Lower lobe of right lung (tissue), 2 donors: ENCODE measurements at places on chromosomes 4 and X.

- no peak for DNase-seq
Measured at GRCh38 chr4:46250997-46251396, 127.1 kb upstream of the GABRG1 start.

DNA sequence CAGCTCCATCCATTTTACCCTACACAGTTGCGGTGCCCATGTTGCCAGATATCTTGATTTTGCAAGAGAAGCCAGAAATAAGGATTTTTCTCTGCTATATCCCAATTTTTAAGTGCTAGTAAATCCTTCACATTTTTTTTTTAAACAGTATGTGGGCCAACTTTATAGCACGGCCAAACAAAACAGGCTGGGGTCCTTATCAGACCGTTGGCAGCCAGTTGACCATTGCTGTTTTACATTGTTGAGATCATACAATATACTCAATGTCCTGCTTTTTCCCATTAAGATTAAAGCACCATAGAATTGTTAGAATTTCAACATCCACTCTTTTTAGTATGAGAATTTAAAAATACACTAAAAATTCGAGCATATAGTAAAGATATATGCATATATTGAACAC, 150.9 kb downstream of the SPCS3 start:
- DNase-seq = no peak

DNA sequence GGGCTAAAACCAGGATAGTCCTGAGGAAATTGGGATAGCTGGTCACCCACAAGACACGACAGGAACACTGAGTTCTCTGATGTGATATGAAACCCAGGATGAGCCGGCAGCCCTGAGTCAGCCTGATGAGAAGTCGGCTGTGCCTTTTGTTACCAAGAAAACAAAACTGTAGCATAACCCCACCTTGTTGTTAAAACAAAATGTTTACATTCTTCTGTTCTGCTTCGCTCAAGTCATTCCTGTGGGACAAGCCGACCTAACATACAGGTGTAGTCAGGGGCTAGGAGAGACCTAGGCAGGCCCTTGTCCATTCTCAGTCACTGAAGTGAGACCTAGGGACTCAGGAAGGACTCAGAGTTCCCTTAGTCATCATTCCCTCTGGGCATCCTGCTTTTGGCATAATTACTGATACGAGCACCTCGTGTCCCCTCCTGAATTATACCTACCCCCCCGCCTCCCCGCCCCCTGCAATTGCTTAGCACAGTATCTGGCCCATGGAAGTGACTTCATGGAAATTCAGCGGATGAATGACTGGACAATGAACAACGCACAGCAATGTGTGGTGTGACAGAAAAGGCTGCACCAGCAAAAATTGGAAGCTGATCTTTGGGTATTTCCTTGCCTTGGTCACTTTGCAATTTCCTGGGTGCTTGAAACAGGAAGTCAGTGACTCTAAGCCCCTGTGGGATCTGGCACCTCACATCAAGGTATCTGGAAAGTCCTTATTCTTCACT, 31.9 kb upstream of the TLR2 start:
- no peak for DNase-seq

- DNase-seq = peak; percentile 50
Measured at GRCh38 chrX:13646154-13646549, 6.8 kb upstream of the TCEANC start.

DNA sequence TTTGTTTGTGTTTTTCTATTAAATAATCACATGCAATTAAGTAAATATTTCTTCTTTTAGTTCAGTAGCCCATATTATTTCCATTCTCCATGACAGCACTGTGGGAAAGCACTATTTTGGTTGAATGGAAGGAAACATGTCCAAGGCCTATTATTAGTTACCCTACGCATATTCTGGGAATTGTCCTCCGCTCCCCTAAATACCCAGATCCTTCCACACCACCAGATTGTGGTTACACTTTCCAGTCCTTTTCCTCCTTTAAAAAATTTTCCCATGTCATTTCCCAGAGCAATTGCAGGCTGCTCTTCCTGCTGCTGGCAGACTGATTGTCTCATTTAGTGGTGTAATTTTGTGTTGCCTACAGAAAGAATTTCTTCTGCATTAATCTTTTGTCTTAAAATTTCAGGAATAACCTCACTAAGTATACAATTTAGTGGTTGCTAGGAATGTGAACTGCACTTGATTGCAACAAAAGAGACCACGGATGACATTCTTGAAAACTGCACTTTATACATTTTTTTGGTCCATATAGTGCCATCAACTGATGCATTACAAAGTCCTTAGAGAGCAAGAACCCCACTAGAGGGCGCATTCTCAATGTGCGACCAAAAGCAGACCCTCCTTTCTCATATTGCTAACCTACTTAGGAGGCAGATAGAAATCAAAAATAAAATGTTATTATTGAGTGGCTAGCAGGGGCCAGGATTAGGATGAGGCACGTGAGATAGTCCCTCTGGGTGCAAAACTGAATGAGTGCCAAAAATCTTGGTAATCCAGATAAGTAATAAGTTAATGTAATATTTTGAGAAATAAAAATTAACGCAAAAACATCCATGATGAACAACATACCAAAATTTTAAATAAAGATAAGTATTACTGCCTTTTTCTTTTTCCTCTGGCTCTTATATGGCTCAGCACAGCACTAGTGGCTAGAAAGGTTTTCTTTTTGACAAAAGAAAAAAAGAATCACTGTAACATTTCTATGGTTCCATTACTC, 98.8 kb upstream of the IQCM start:
- no peak for DNase-seq

DNA sequence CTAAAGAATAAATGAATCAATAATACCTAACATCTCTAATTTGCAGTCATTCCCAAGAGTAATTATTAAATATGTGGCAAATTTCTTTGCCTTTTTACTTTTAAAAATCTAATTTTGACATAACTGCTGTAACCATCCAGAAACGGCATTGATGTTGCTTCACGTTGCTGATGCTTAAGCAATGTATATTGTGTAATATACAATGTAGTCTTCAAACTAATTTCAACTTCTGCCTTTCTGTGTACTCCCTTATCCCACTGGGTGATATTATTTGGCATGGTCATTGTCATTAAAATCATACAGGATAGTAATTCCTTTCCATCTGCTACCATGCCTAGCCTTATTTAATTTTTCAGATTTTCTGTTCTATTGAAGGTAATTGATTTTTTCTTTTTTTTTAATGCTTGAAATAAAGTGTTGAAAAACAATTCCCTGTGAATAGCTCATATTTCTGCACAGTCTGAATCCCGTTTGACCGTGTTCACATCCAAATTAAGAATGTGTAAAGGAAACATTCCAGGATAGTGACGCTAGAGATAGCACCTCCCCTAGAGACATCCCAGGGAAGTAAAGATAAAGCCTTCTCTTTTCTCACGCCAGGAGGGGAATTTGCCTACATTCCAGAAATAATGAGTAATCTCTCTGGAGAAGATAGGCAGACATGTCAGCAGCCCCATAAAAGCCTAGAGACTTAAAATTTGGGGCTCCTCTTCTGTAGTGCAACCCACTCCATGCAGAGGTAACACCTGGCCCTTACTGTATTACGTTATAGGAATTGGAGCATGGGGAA, 8.6 kb downstream of the FAM200B start:
- no peak for DNase-seq

- no peak for DNase-seq
Measured at GRCh38 chrX:2134782-2135181, 366.0 kb downstream of the DHRSX start.

DNA sequence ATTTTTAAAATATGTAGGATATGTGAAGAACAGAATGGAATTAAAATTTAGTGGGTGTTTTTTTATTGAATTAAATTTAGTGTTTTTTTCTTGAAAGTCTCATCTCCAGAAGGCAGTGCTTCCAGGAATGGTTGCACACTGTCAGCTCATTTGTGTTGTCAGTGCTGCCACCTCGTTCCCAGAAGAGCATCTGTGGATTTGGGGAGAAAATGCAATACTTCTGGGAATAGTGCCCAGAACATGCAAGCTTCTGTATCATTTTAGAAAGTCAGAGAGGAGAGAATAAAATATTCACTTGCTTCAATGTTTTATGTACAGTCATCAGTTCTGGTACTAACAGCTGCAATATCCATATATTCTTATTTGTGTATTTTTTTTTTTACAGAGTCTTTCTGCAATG, 608.8 kb downstream of the PCDH7 start:
- no peak for DNase-seq

- DNase-seq = no peak
Measured at GRCh38 chr4:148044912-148045352, 313.0 kb downstream of the ARHGAP10 start.

GRCh38 chrX:81202456-81202819, 536 bp downstream of the SH3BGRL start:
- no peak for DNase-seq

GRCh38 chrX:134803551-134804183, 145.4 kb upstream of the PLAC1 start:
- DNase-seq = no peak

DNA sequence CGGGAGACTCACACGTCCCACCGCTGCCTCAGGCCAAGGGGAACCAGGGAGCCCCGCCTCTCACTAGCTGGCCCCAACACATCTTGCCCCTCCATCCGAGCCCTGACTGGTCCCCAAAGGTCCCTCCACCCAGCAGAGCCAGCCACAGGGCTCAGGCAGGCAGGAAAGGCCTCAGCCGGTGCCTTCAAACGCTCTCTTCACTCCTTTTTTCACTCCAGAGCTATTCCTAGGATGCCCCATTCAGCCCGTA, 1.5 kb upstream of the ARHGAP4 start:
- no peak for DNase-seq

DNA sequence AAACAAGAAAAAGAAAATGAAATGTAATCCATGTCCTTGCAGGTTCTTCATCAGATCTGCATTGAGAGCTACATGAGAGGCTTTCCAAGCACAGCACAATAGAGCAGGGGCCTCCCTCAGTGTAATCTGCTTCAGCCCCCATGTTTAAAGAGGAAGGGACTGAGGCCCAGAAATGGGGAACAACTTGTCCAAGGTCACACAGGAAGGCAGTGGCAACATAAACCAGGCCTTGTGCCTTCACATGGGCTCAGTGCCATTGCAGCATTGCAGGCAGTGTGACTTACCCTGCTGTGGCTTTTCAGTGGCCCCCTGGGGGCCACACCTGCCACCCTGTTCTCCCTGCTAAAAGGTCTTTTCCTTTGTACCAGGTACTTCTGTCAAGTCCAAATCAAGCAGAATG, 20.9 kb upstream of the CD99L2 start:
- no peak for DNase-seq

DNA sequence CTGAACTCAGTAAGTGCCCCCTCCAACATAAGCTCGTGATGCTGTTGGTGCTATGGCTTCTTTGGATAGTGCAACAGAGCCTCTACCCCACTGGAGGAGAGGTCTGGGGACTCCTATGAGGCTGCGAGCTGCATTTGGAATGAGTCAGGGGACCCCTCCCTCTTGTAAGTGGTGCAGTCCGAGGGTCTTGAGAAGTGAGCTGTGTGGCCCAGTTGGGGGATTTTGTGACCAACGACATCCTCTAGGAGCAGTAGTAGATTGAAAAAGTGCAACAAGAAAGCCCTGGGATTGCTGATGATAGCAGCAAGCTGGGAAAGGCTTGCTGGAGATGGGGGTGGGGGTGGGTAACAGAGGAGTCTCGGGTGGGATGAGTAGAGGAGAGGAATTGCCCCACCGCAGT, 3.1 kb downstream of the FRMPD3 start:
- no peak for DNase-seq

GRCh38 chr4:66741081-66741480, 804.2 kb downstream of the CENPC start:
- DNase-seq = no peak

- no peak for DNase-seq
Measured at GRCh38 chr4:125642645-125643044, 327.9 kb downstream of the FAT4 start.

DNA sequence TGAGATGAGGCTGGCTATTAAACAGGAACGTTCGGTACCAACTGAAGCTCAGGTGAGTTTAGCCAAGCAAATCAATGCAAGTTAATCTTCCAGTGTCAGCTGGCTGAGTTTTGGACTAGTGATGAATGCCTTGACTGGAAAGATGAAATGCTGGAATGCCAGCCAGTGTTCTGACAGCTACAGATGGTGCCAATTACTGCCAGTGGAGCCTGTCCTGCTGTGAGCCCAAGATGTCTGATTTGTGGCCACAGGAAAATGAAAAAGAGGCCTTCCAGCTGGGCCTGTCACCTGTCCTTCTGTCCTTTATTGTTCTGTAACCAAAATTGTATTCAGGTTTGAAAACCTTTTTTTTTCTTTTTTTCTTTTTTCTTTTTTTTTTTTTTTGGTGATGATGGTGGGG, 223.1 kb downstream of the AFF2 start:
- no peak for DNase-seq

GRCh38 chr4:624705-625590, at the start of gene PDE6B:
PDE6B (plus strand) TSS chr4:625573; CDS start chr4:625627, 54 bp downstream.
- DNase-seq = no peak

GRCh38 chr4:26218677-26219605, 101.9 kb upstream of the RBPJ start:
- no peak for DNase-seq

DNA sequence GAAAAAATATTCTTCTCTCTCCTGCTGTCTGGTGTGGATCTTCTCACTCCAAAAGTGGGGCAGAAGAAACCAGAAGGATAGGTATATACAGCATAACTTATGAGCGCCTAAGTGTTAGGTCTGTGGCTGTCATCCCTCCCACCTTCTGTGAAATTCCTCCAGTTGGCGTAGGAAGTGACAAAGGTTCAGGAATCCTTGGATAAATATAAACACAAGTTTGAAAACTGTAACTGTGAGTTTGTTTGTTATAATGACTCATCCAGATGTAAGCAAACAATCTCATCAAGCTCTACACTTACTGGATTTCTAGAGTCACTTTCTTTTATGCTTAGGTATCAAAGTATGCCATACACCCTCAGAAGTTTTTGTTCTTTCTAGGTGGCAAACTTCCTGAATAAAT, 405.2 kb downstream of the FAT4 start:
- DNase-seq = no peak

- DNase-seq = no peak
Measured at GRCh38 chr4:6546681-6547447, 28.1 kb upstream of the MAN2B2 start.

DNA sequence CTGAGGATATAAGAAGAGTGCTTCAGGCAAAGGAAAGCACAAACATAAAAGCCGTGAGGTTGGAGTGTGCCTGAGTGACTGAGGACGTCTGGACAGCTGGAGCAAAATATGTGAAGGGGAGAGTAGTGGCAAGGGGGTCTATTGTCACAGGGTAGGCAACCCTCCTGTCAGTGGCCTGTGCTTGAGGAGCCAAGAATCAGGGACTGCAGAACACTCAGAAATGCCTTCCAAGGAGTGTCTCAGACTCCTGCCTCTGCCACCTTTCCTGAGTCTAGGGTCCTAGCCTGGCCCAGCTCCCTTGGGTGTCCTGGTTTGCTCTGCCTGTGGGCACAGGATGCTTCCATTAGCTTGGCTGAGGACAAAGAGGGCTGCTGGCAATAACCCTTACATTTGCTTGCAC, 152.5 kb upstream of the PJA1 start:
- DNase-seq = no peak

- DNase-seq = no peak
Measured at GRCh38 chrX:131725001-131725654, 181.3 kb downstream of the OR13H1 start.

DNA sequence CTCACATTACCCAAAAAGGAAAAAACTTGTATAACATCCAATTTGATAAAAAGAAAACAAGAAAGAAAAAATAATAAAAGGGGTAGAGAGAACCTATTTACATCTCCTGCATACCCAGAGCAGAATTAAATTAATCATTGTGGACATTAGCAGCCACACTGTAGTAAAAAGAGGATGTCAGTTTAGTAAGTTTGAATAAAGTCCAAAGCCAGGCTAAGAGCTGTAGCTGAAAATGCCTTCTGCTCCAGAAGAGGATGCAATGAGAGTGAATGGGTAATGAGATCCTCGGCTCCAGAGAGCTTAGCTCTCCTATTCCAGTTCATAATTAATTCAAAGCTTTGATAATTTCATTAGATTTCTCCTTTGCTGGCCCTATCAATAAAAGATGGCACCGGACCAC, 78.2 kb downstream of the SLC10A7 start:
- no peak for DNase-seq
